ENCODE measurements at places on chromosomes 4 and X.

GRCh38 chr4:186906722-186907121 lies 183.1 kb upstream of the FAT1 start:
- DNase-seq = no peak

DNA sequence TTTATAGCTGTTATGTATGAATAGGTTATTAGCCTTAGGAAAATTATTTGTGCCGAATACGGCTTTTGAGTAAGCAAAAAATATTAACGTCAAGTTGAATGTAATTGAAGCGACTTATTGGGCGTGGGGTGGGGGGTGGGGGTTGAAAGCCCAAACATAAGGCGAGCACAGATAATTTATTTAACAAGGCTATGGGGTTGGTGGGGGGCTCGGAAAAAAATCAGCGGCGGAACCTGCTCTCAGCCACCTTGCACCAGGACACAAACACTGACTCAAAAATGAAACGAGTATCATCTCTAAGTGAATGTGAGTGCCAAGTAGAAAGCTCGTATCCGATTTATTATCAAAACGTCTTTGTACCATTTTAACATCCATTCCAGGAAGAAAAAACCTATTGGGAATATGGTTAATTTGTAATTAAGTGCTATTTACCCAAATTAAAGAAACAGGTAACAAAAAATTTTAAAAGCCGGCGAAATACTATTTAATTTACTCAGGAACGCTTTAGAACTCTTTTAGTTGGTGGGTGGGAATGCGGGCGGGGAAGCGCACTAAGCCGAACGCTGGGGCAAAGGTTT lies 902 bp upstream of the LARP1B start:
- DNase-seq = no peak

- DNase-seq = no peak
Measured at GRCh38 chr4:30723201-30723955, 3.2 kb downstream of the PCDH7 start.

DNA sequence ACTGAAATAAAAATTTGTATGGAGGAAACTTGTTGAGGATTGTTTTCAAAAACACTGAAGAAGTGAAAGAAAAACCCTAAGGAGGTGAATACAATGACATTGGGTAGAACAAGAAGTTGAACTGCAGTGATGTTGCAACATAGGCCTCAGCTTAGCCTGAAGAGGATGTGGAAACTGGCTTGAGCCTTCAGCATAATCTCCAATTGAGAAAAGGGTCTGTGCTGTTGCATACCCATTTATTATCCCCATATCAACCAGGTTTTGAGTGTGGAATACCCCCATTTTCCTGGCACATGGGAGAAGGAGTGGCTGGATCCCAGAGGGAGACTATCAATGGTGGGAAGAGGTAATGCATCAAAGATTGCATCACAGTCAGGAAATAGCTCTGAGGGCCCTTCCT lies 695.0 kb upstream of the HS3ST1 start:
- no peak for DNase-seq

GRCh38 chr4:148141501-148141900 lies 300.7 kb downstream of the NR3C2 start:
- DNase-seq = no peak

DNA sequence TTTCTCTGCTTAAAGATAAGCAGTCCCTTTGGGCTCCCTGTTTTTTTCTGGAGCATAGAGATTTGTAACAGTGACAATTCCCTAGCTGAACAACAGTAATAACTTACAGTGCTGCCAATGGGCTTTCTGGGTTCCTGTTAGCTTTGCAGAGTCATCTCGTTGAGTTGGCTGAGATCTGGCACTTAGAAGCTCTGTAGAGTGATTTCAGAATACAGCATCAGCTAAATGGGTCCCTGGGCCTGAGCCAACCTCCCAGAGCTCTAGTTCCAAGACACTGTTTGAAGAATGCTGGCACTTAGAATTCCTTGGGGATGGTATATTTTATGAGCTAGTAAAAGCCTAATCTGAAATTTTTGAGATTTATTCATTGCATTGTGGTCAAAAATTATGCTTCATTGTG lies 43.5 kb upstream of the SERTM2 start:
- no peak for DNase-seq

DNA sequence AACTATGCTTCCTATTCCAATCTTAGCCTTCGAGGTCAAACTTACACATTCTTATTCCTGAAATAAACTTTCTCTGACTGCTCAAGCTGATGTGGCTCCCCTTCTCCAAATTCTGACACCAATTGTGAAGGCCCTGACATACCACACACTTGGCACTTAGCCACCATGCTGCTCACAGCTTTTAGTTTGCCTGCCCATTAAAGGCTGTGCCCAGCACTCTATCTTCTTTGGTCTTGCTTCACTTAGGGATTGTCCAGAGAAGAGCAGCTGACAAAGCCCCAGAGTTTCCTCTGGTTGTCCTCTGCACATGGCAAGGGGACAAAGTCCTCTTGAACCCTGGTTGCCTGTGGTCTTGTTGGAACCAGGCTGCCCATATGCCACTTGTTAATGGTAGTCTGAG lies 126.1 kb downstream of the ARHGEF9 start:
- no peak for DNase-seq

DNA sequence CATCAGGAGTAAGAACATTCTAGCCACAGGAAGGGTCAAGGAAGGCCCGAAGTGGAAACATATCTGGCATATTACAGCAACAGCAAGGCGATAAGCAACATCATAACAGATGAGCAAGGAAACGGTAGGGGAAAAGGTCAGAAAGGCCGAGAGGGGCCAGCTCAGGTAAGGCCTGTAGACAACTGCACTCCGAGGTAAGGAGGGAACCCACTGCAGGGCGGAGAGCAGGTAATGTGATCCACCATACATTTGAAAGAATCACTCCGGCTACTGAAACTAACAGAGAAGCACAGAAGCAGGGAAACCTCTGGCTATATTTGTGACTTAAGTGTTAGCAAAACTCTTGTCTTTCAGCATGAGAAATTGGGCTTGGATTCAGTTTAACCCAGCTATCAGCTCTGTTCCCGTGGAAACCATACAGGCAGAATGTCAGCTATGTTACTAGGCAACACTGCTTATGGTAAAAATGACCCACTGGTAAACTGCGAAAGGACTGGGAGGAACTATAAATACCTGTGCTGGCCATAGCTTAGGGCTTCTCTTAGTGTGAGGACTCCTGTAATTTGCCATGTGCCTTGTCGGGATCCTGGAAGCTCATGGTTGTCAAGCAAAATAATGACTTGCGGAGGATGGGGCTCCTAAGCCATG lies 31.0 kb downstream of the FRYL start:
- DNase-seq = no peak

DNA sequence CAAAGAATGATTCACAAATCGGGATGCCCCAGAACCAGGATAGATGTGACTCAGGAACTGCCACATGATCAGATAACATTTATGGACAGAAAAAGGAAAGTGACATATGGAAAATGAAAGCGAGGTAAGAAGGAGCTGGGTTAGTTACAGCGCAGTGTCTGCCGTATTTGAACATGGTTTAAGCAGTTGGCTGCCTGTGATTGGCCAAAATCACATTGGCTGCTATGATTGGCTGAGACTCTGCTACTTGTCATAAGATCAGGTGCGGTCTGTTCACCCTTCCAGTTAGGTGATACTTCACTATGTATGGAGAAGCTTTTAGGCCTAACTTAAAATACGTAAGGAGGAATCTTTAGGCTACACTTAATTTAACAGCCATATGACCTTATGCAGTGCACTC lies 322.7 kb upstream of the HAND2 start:
- DNase-seq = no peak

- no peak for DNase-seq
Measured at GRCh38 chr4:33941854-33942253, 2302.5 kb downstream of the ARAP2 start.

DNA sequence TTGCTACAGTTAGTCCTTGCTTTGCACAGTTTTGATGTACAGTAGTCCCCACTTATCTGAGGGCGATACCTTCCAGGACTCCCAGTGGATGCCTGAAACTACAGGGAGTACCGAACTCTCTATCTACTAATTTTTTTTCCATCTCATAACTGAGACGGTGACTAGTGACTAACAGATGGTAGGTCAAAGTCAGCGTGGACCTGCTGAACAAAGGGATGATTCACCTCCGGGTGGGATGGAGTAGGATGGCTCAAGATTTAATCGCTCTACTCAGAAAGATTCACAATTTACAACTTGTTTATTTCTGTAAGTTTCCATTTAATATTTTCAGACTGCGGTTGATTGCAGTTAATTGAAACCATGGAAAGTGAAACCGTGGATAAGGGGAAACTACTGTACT lies 655.8 kb downstream of the ZNF674 start:
- DNase-seq = no peak

GRCh38 chr4:912548-913279 lies 19.4 kb downstream of the GAK start:
- no peak for DNase-seq
